Sigmoid colon (tissue), 7 donors: ENCODE measurements at places on chromosomes 7 and 10. TPM values are rescaled to one million over a fixed set of nuclear protein-coding genes. Genes with fewer than 3 reads are reported as not detected.

- no peaks in the 10 kb centered on the region for H3K4me1 ChIP-seq
- H3K27ac ChIP-seq: no peak overlapping the region
Observed at GRCh38 chr7:47267346-47267745, 314.6 kb downstream of the TNS3 start.

GRCh38 chr10:124279882-124280281 is 138.8 kb downstream of the OAT start:
- H3K36me3 ChIP-seq: no peaks in the 10 kb centered on the region
- H3K4me3 ChIP-seq: no peak overlapping the region
- H3K27ac ChIP-seq: no peak overlapping the region
- H3K27me3 ChIP-seq: no peaks in the 10 kb centered on the region

DNA sequence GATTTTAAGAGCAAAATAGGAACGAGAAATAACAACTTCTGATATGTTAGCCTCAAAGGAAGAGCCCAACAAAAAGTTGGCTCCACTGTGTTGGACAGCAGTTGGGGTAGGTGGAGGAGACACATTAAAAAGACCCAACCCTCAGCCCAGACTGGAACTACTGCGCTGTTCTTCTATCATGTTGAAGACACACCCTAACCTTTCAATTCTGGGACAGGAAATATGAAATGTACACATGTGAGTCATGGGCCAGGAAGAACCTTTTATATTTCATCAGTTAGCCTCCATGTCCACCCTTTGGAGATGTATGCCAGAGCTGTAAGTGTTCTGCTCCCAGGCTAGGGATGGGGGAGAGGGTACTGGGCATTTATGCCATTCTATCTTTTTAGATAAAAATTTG is 22.1 kb downstream of the CLDN12 start:
- H3K27me3 ChIP-seq: no peaks in the 10 kb centered on the region
- H3K4me3 ChIP-seq: no peak overlapping the region
- no peaks in the 10 kb centered on the region for H3K4me1 ChIP-seq
- no peak for DNase-seq
- H3K36me3 ChIP-seq: no peaks in the 10 kb centered on the region

- no peak overlapping the region for H3K27ac ChIP-seq
- no peaks in the 10 kb centered on the region for H3K4me1 ChIP-seq
- H3K4me3 ChIP-seq: no peak overlapping the region
- H3K27me3 ChIP-seq: no peaks in the 10 kb centered on the region
Observed at GRCh38 chr7:50974240-50974639, 191.5 kb upstream of the GRB10 start.

PRLHR gene
- total RNA-seq: 0.49 TPM

SLC26A5 gene
- total RNA-seq: 0.54 TPM

RAPGEF5 gene
- total RNA-seq: 13.9 TPM
